ENCODE measurements at places on chromosomes 1 and 21.

DNA sequence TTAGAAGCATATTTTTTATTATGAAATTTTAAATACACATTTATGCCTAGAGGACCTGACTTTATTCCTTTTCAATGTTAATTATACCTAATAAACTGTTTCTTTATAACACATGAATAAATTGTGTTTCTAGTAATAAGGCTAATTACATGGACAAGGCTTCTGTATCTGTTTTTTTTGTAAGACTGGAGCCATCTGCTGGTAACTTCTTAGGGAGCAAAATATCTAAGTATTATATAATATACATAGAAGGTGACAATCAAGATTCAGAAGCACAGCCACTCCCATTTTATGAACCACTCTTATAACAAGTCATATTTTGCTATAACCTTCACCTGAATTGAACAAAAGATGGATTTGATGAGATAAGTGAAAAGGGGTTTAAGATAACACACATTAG is 84.2 kb downstream of the LBR start:
- no peak for DNase-seq

DNA sequence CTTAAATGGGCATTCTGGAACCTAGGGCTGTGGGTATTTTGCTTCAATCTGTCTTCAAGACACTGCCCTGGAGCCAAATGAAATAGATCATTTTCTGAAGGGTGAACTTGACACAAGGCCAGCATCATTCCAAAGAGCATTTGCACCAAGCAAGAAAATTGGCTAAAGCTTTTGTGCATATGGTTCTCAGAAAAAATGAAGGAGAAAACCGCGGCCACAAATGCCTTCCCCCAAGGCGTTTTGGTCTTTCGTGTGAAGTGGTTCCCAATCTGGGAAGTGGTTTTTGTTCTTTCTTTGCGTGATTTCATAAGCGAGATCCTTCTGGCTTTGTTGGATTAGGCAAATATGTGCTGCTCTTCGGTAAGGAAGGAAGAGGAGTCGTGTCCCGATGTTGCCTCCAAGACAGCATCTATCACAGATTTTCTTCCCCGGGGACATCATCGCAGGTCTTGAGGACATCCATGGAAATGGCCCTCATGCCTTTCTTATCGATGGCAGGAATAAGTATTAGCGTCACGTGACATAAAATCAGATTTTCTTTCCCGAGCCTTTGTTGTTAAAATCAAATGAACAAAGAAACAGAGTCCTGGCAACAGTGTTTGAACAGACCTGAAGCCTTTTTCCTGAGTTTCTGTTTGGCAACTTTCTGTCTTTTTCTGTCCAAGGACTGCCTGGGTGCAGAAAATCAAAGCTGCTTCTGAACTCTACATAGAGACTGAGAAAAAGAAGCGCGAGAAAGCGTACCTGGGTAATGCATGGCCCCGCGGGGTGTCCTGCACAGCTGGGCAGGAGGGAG is 31.0 kb downstream of the ATP5PO start:
- DNase-seq: no peak

DNA sequence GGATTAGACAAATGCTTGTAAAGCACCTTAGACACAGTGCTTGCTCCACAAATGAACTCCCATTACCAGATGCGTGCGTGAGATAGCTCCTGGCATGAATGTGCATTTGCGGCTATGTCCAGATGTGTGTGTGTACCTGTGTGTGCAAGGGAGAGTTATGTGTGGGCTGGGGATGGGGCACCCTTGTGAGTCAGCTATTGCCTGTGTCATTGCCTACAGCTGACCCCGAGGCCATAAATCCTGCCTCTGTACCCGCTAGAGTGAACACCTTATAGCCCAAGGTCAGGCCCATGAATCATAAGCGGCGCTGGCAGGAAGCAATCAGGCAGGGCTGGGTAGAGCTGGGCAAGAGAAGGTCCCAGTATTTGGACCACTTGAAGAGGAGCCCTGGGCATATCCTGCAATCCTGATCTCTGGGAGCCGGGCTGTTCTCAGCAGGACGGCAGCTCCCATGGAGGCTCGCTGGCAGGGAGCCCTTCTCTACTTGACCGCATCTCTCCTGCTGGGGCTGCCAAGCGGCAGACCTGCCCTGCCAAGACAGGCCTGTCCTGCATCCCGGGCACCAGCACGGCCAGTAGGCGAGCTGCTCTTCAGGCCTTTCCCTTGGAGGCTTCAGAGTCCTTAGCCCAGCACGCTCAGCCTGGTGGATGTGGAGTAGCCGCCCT is 86.4 kb downstream of the TMEM53 start:
- no peak for DNase-seq

- no peak for DNase-seq
These were observed 36.6 kb downstream of the SRRM1 start for GRCh38 chr1:24679725-24680124.

DNA sequence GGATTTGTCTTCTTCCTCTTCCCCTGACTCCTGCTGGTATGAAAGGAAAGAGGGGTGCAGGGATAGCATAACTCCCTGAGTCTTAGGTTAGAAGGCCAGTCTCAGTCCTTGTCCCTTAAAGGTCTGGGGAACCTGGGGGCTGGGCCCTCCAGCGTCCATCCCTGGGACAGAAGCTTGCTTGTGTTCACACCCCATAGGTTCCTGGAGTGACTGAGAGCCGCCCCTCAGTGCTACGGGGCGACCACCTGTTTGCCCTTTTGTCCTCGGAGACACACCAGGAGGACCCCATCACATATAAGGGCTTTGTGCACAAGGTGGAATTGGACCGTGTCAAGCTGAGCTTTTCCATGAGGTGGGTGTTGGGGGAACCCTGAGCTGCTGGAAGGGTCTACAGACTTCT is 13.1 kb downstream of the RHOC start:
- DNase-seq: no peak

All from cortex of kidney (tissue), 1 donor.